ENCODE measurements at places on chromosomes 16 and 17.
A peak's percentile ranks its signal among the peaks of the same experiment; 100 is the strongest.

- no peak for DNase-seq
Measured at GRCh38 chr16:85245307-85246172, 133.3 kb upstream of the CIBAR2 start.

GRCh38 chr17:61947367-61948078, 19.7 kb upstream of the INTS2 start:
- no peak for DNase-seq

DNA sequence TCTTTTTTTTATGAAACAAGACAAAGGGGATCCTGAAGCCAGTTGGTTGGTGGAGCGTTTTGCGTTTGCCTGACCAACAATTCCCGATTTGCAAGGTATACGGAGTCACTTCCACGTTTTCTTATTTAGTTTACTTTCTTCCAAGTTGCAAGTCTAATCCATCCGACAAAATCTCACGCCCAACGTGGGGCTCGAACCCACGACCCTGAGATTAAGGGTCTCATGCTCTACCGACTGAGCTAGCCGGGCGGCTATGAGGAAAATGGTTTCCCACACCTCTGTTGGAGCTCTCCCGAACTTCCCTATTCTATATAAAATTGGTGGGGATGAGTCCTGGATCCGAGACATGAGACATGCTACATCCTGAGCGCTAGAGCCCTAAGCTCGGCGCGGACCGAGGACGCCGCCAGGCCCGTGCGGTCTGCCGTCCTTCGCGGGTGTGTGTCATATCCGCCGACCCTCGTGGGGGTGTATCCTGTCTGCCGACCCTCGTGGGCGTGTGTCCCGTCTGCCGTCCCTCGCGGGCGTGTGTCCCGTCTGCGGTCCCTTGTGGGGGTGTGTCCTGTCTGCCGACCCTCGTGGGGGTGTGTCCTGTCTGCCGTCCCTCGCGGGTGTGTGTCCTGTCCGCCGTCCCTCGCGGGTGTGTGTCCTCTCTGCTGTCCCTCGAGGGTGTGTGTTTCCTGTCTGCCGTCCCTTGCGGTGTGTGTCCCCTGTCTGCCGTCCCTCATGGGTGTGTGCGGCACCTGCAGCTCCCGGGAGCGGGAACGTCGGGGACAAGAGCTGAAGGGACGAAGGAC, 22.6 kb downstream of the ZNF213 start:
- DNase-seq, result peak; percentile 30

DNA sequence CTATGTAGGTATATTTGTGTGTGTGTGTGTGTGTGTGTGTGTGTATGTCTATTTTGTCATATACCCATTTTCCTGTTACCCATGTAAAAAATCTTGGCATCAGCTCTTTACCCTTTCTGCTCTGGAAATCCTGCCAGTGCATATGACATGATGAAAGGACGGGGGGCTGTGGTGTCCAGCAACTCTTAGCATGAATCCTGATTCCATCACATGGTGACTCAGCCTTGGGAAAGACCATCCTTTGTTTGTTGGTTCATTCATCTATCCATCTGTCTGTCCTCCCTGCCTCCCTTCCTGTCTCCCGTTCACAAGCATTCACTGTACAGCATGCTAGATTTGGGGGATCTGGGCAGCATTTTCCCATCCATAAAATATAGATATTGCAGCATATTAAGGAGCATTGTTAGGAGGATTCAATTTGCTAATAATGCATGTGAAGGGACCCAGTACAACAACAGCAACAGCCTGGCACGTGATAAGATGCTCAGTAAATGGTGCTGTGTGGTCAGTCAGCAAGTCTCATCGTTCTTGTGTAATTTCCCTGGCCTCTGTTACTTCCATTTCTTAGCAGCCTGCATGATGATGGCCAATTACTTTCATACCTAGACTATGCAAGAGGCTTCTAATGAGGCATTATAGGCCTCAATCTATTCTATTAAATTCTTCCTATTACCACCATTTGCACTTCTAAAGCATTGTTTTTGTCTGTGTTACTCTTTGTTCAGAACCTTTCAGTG, 191.0 kb downstream of the PRKCA start:
- DNase-seq, result no peak

DNA sequence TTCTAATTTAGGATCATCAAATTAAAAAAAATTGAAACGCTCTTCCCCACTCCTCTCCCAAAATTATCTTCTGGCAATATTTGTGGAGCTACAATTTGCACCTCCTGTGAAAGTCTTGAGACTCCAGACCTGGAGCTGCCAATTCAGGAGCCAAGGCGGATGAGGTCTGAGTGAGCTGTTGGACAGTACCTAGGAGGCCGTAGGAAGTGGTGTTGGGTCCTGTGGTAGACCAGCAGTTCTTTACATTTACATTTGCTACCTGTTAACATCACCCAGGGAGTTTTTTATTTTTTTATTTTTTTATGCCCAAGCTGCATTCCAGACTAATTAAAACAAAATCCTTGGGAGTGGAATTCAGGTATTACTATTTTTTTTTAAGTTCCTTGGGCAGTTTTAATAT, 271.0 kb downstream of the PHKB start:
- DNase-seq, result no peak

GRCh38 chr16:88871730-88872416, 5.4 kb upstream of the PABPN1L start:
- DNase-seq, result no peak

Measured in stimulated activated CD4-positive, alpha-beta T cell treated with anti-CD3 and anti-CD28 coated beads, Interleukin-15, amount 100 ng/mL, for 1 hour (primary cell).